ENCODE measurements at places on chromosomes 1 and 21.

GRCh38 chr1:2933431-2934155, 87.7 kb upstream of the ACTRT2 start:
- no peak for DNase-seq

DNA sequence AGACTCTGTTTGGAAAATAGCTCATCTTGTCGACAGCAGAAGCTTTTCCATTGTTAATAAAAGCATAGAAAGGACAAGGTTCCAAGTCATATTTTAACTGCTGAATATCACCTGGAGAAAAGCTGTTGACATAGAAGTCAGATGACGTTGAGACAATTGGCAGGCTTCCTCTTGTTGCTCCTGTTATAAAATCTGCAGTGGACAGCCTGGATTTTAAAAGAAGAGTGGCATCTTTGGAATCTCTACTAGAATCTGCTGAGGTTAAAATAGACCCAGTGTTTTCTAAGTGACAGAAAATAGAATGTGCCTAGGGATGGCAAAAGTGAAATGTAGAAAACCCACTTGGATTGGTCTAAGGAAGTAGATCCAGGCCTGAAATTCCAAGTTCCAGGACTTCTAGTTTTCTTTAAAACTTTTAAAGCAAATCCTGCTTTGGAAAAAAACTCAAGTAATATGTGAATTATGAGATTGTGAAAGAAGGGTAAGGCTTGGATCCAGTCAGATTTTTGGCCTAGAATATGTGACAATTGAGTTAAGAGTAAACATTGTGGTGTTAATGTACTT, 53.6 kb upstream of the NEXN start:
- no peak for DNase-seq

- no peak for DNase-seq
These were observed 812.6 kb upstream of the ADGRL4 start for GRCh38 chr1:79819140-79819539.

GRCh38 chr1:215128504-215128903, 46.0 kb downstream of the KCNK2 start:
- DNase-seq = no peak

- DNase-seq = no peak
These were observed 81.0 kb upstream of the LHX8 start for GRCh38 chr1:75053207-75053606.

DNA sequence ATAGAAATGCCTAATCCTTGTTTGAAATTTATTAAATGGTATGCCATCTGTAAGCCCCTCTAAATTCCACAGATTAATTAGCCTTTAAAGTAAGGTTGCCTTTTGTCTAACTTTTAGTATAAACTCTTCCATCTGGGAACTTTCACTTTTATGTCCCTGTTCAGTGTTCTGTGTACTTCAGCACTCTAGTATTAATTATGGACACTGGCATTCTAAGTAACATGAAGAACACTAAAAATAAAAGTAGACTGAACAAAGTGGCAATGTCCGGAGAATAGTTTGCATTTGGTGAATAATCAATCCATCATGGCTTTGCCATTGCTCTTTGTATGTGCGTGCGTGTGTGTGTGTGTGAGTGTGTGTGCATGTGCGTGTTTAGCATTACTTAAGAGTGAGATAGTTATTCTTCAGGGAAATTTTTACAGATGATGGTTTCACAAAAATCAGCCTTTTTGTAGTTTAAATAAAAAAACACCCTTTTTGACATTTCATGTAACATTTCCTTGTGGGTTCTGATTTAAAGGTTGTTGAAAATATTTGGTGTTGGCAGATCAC, 51.1 kb downstream of the ATF6 start:
- no peak for DNase-seq

GRCh38 chr1:184075055-184076029, 23.8 kb downstream of the TSEN15 start:
- DNase-seq = peak; percentile 25

GRCh38 chr21:37868446-37869295, 47.6 kb downstream of the KCNJ6 start:
- no peak for DNase-seq
